ENCODE measurements at places on chromosomes 11 and 22.
A peak's percentile ranks its signal among the peaks of the same experiment; 100 is the strongest.

- DNase-seq, result no peak
Measured at GRCh38 chr11:42410251-42410955, 901.4 kb upstream of the API5 start.

GRCh38 chr22:36659762-36660509 is 43.6 kb downstream of the CACNG2 start:
- peak; percentile 9 for DNase-seq

DNA sequence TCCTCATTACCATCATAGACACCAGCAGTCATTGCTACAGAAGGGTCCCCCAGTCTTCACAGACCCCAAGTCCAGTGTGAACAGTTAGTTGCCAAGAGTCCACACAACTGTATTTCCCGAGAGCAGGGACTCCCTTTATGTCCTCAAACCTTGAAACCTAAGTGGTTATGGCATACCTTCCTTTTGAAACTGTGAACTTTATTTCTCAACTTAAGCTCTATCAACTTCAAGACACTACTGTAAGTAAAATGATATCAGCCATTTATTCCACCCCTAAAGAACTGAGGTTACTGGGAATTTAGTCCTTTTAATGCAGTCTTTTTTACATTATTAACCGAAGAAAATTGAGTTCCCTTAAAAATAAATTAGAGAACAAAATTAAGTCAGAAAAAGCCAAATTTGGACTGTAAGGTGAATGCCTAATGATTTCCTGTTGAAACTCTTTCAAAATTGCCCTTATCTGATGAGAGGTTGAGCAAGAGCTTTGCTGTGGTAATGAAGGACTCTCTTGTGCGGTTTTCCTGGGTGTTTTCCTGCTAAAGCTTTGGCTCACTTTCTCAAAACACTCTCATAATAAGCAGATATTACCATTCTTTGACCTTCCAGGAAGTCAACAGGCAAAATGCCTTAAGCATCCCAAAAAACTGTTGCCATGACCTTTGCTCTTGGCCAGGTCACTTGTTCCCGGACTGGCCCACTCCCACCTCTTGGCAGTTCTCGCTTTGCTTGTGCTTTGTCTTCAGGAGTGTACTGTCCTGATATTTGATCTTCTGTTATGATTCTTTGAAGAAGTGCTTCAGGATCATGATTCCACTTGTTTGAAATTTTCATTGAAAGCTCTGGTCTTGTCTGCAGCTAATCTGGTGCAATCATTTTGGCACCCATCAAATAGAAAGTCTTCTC is 765.4 kb upstream of the ANO3 start:
- no peak for DNase-seq

GRCh38 chr11:122486793-122487495 is 168.6 kb upstream of the UBASH3B start:
- no peak for DNase-seq

GRCh38 chr11:110519796-110520195 is 90.0 kb downstream of the FDX1 start:
- no peak for DNase-seq

DNA sequence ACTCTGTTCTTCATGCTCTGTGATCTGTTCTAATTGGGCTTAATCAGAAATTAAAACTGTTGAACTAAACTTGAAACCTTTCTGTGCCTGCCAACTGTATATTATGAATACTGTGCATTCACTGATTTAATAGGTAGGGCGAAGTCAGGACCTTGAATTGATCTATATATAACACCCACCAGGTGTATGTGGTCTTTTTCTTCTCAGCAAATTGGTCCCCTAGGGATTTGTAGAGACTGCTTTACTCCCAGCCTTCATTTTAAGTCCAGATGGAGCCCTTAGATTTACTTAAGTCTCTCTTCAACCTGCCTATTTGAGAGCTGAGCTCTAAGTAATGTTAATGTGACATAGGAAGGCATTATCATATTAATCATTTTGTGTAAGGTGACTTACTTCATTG is 257.5 kb downstream of the TMEM135 start:
- DNase-seq, result no peak

- peak; percentile 19 for DNase-seq
Measured at GRCh38 chr22:37193629-37194191, 5.7 kb upstream of the C1QTNF6 start.

GRCh38 chr22:22721681-22722354 is 77.4 kb downstream of the GGTLC2 start:
- DNase-seq, result peak; percentile 62

DNA sequence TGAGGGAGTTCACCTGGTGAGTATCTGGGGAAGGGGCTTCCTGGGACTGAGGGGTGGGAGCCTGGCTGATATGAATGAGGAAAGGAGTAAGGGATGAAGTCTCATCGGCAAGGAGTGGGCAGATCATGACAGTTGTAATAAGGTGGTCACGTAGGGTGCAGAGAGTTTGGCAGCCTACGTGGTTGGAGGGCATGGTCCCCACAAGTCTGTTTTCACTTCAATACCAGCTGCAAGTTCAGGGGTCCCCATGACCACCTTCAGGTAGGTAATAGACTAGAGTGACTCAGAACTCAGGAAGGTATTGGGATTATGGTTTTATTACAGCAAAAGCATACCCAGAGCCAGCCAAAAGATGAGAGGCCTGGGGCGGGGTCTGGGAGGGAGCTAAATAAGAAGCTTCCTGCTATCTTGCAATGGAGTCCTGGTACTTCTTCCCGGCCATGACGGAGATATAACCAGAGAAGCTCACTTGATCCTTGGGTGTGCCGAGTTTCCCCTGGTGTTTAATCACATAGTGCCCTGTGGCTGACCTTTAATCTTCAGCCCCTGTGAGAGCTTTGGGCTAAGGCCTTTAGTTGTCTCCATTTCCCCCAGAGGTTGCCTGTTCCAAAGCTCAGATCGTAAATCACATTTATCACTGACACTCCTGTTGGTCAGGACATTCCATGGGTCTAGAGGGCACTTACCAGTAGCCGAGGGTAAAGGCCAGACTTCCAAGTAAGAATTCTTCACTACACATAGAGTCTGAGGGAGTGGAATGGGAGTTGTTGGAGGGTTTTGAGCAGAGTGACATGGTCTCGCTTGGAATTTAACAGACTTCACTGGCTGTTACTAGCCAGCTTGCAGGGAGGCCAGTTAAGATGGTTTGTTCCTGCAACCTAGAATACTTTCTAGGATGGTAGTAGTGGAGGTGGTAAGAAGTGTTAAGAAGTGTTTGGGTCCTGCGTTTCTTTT is 9.1 kb downstream of the SLC3A2 start:
- DNase-seq, result no peak

DNA sequence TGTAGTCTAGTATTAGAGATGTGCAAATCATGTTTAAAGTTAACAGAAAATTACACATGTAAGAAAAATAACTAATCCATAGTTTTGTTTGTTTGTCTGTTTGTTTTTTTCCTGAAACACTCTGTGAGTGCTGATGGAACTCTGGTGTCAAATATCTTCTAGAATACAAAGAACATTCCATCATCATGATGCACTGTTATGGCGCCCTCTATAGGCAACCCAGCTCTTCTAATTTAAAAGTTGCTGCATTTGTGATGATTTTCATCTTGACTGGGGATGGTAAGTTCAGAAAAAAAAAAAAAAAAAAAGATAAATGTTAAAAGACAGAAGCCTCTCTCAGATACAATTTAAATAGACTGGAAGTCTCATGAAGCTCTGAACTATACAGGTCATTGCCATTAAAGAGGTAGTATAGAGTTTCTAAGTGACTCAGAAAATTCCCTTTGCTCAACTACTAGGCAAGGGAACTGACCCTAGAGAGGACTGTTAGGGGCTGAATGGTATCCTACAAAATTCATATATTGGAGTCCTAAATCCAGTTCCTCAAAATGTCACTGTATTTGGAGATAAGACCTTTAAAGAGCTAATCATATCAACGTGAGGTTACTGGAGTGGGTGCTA is 597.2 kb upstream of the ANO3 start:
- no peak for DNase-seq

DNA sequence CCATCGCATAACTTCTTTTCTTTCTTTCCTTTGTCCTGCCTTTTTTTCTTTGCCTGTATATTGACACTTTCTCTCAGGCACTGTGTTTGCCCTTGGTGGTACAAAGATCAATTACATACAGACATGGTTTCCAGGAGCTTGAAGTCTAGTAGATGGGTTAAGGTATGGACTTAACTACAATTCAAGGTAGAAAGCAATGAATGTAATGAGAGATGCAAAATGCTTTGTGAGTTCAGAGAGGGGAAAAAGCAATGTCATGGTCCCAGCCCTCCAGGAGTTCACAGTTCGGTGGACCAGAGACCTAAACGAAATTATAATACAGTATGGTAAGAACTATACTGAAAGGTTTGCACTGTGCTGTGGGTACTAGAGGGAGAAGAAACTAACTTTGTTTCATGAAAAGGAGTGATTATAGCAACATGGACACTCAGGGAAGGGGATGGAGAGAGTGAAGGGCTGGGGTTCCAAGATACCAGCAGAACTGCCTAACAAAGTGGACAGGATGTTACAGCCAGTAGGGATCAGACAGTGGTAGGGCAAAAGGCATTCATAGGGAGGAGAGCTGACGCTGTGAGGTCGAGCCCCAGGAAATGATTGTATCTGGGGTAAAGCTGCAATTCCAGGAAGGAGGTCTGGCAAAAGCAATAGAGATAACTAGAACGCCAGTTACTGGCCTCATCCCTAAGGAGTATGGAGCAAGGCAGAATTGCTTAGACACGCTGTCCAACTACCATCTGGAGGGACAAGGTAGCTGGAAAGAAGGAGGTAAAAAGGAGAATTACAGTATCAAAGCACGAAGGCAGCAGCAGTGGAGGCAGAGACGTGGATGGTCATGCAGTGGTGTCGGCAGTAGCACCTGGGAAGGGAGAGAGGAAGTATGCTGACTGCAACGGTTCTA is 158.3 kb upstream of the MTMR2 start:
- DNase-seq, result no peak
